ENCODE measurements at places on chromosomes 4 and X. TPM values are rescaled to one million over a fixed set of nuclear protein-coding genes. Genes with fewer than 3 reads are reported as not detected.
A peak's percentile ranks its signal among the peaks of the same experiment; 100 is the strongest.

GRCh38 chr4:41647383-41647782, 101.1 kb downstream of the PHOX2B start:
- no peak for DNase-seq
- H3K27me3 ChIP-seq, result peaks cover 15% of the 10 kb centered on the region
- no peak overlapping the region for H3K27ac ChIP-seq
- no peaks in the 10 kb centered on the region for H3K36me3 ChIP-seq

DNA sequence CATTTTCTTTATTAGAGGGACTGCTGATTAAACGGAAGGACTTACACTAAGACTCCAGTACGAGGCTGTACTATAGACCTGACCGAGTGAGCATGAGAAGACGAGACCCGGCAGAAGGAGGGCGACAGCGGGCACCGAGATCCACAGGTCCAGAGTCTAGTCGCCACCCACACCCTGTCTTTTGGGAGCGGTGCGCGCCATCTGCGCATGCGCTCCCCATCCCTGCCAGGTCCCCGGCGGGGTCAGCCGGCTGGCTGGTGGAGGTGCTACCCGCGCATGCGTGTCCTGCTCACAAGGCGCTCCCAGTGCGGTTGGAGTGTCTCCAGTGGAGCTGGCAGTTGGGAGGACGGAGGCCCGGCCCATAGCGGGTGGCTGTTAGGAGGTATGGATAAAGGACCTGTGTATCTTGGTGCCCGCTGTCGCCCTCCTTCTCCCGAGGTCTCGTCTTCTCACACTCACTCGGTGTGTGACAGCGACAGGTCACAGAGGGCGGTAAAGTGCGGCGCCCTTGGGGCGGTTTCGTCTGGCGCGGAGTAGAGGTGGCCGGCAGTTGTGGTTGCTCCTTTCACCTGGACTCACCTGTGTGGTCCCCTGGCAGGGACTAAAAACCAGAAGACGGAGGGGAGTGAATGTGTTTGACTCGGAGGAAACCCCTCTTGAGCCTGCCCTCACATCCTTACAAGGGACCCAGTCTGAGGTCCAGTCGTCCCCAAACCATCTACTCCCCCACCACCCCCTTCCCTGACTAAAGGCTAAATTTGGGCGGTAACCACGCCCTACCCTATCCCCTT, 7.6 kb upstream of the HSD17B10 start:
- H3K4me3 ChIP-seq, result peak overlapping the region; percentile 80
- H3K36me3 ChIP-seq, result no peaks in the 10 kb centered on the region
- peak; percentile 83 for DNase-seq
- no peaks in the 10 kb centered on the region for H3K27me3 ChIP-seq

Gene NELFA
- total RNA-seq, result 41.5 TPM

GRCh38 chr4:141339966-141340365, 119.3 kb downstream of the ZNF330 start:
- DNase-seq, result no peak
- no peaks in the 10 kb centered on the region for H3K4me1 ChIP-seq
- peaks cover 11% of the 10 kb centered on the region for H3K27me3 ChIP-seq

Gene THAP9
- 2.3 TPM for total RNA-seq

DNA sequence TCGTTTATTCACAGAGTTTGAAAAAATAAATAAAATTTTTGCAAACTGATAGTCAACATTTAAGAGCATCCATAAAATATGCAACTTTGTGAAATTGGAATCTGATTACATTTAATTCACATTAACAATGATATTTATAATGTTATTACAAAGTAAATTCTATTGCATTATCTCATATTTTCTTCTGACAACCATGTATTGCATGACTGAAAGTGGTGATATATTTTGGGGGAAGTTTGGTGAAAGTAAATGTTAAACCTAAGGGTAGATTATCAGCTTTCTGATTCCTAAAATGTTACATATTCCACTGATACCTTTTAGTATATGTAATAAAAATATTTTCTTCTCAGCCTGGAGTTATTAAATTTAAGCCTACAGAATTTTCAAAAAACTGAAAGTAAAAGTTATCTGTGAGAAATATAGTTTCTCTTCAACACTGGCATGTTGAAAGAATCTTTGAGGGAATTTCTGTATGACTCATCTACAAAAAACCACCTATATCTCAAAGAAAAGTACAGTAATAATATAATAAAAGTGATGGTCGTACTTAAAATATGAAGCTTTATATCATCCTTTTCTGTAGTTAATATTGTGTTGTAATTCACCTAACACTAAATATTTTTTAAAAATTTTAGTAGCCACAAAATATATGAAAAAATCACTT, 1179.6 kb upstream of the PCDH7 start:
- H3K4me3 ChIP-seq, result no peak overlapping the region
- no peak for DNase-seq
- H3K27me3 ChIP-seq, result no peaks in the 10 kb centered on the region
- H3K4me1 ChIP-seq, result no peaks in the 10 kb centered on the region
- no peak overlapping the region for H3K27ac ChIP-seq
- H3K36me3 ChIP-seq, result no peaks in the 10 kb centered on the region

GRCh38 chr4:39883646-39884045, 94.1 kb downstream of the PDS5A start:
- no peak overlapping the region for H3K4me3 ChIP-seq
- H3K4me1 ChIP-seq, result peaks cover 3% of the 10 kb centered on the region
- peaks cover 38% of the 10 kb centered on the region for H3K36me3 ChIP-seq
- H3K27me3 ChIP-seq, result no peaks in the 10 kb centered on the region
- no peak for DNase-seq
- no peak overlapping the region for H3K27ac ChIP-seq

GRCh38 chr4:158133551-158133950, 39.3 kb downstream of the GASK1B start:
- H3K4me1 ChIP-seq, result no peaks in the 10 kb centered on the region
- H3K36me3 ChIP-seq, result no peaks in the 10 kb centered on the region
- no peak overlapping the region for H3K27ac ChIP-seq
- no peaks in the 10 kb centered on the region for H3K27me3 ChIP-seq
- DNase-seq, result no peak

- H3K27me3 ChIP-seq, result peaks cover 53% of the 10 kb centered on the region
- peak overlapping the region; percentile 63 for H3K4me3 ChIP-seq
- DNase-seq, result peak; percentile 72
- peaks cover 20% of the 10 kb centered on the region for H3K4me1 ChIP-seq
- no peaks in the 10 kb centered on the region for H3K36me3 ChIP-seq
These were observed 4.8 kb downstream of the PDGFRA start for GRCh38 chr4:54233697-54234496.

DNA sequence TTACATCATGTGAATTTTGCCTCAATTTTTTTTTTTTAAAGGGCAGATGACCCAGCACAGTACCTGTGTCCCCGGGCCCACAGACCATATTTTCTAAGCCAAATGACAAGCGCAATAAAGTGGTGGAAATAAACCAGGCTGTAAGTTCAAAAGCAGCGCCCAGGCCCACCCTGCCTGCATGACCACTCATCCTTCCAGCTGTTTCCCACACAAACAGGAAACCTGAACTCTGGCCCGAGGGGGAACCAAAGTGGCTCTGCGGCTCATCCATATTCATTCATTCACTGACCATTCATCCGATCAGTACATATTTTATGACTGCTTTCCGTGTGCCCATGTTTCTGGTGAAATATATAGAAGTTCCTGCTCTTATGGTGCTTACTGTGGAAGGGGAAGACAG, 33.7 kb upstream of the CRMP1 start:
- no peak for DNase-seq
- no peaks in the 10 kb centered on the region for H3K4me1 ChIP-seq
- H3K27ac ChIP-seq, result no peak overlapping the region
- no peaks in the 10 kb centered on the region for H3K36me3 ChIP-seq
- peaks cover 9% of the 10 kb centered on the region for H3K27me3 ChIP-seq
- H3K4me3 ChIP-seq, result no peak overlapping the region

DNA sequence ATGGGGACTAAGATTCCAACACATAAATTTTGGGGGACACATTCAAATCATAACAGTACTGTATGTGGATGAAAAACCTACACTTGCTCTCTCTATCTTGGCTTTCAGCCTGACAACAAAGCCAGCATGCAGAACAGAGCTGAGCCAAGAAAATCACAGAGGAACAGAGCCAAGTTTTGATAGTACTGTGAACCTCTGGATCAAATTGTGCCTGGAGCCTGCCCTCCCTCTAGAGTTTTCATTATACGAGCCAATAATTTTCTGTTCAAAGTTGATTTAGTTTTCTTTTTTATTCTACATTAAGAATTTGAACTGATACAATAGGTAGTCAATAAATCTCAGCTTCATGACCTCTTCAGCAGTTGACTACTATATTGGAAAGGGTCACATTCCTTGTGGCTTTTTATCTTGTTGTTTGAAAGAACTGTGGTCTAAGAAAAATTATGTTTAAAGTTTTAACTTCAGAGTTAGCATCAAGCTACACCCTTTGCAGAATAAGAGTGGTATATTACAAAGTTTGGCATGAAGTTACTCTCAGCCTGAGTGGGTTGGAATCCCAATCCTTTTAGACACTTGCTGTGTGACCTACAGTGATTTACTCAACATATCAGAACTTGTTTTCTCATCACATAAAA, 31.1 kb downstream of the GRID2 start:
- no peak overlapping the region for H3K27ac ChIP-seq
- H3K4me1 ChIP-seq, result no peaks in the 10 kb centered on the region
- no peaks in the 10 kb centered on the region for H3K27me3 ChIP-seq
- no peak overlapping the region for H3K4me3 ChIP-seq
- H3K36me3 ChIP-seq, result no peaks in the 10 kb centered on the region

- H3K27ac ChIP-seq, result no peak overlapping the region
- no peaks in the 10 kb centered on the region for H3K36me3 ChIP-seq
- DNase-seq, result no peak
- no peaks in the 10 kb centered on the region for H3K27me3 ChIP-seq
- H3K4me3 ChIP-seq, result no peak overlapping the region
These were observed 10.0 kb upstream of the RGN start for GRCh38 chrX:47068214-47068613.

Gene COX7B2
- not detected for total RNA-seq

Gene TLR2
- 1.6 TPM for total RNA-seq

Gene PNMA3
- 1.4 TPM for total RNA-seq

DNA sequence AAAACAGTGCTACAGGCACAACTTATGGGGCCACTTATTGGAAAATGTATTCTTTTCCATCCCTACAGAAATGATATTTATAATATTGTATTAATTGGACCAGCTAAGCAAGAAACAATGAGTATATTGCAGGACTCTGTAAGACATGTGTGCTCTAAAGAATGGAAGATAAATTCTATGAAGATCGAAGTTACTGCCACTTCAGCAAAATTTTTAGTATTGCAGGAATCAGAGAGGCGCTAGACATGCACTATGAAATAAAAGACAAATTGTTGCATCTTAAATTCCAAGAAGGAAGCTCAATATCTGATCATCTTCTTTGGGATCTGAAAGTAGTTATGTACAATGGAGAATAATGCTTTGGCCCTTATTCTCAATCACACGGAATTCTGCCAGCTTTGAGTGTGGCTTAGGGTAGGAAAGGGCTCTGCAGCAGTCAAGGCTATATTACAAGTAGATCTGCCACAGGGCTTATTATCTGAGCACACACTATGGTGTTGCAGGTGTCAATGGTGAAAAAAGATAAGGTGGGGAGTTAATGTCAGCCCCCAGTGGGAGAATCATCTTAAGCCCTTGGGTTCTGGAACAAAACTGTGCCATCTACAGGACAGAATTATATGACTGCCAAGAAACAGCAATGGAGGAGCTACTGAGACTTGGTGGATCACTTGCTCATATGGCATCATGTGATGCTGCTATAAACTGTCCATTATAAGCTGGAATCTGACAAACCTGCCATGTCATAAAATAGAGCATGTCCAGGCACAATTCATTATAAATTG, 334.0 kb upstream of the NDST3 start:
- no peaks in the 10 kb centered on the region for H3K4me1 ChIP-seq
- no peaks in the 10 kb centered on the region for H3K36me3 ChIP-seq
- H3K4me3 ChIP-seq, result no peak overlapping the region
- H3K27ac ChIP-seq, result no peak overlapping the region
- H3K27me3 ChIP-seq, result no peaks in the 10 kb centered on the region

- no peaks in the 10 kb centered on the region for H3K36me3 ChIP-seq
- no peak for DNase-seq
- peaks cover 59% of the 10 kb centered on the region for H3K4me1 ChIP-seq
- H3K4me3 ChIP-seq, result peak overlapping the region; percentile 72
These were observed 1.0 kb downstream of the CYSLTR1 start for GRCh38 chrX:78326401-78326800.

DNA sequence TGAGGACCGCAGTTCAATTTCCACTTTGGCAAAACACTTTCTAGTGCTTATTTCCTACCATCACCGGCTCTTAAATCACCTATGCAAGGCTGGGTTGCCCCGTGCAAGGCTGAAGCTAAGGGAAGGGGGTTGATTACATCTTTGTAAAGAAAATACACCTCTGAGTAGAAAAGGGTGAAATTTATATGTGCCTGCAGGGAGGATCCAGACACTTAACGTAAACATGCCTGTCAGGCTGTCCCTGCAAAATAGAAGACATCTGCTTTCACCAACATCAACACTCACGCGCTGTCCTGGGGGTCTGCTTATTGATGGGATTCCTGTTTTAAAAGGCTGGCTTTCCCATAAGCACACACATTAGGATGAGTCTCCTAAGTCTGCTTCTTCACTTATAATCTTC, 92.0 kb downstream of the PRKX start:
- H3K27me3 ChIP-seq, result no peaks in the 10 kb centered on the region
- no peaks in the 10 kb centered on the region for H3K4me1 ChIP-seq
- peaks cover 17% of the 10 kb centered on the region for H3K36me3 ChIP-seq
- no peak overlapping the region for H3K4me3 ChIP-seq
- DNase-seq, result no peak
- H3K27ac ChIP-seq, result no peak overlapping the region

GRCh38 chr4:184728858-184729257, 5.0 kb downstream of the CENPU start:
- H3K27me3 ChIP-seq, result no peaks in the 10 kb centered on the region
- H3K27ac ChIP-seq, result no peak overlapping the region
- peaks cover 55% of the 10 kb centered on the region for H3K36me3 ChIP-seq
- H3K4me3 ChIP-seq, result no peak overlapping the region
- no peak for DNase-seq
- H3K4me1 ChIP-seq, result peaks cover 21% of the 10 kb centered on the region

DNA sequence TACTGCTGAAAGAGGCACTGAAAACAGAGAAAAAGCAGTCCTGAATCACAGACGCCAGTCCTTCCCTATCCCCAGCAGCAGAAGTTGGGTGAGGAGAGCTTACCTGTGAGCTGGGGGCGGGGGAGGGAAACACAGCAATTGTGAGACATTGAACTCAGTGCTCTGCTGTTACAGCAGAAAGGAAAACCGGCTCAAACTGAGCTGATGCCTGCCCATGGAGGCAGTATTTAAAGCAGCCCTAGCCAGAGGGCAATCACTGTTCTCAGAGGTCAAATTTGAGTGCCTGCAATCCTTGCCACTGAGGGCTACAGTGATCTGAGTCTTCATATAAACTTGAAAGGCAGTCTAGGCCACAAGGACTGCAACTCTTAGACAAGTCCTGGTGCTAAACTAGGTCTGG, 220.7 kb downstream of the GRXCR1 start:
- no peaks in the 10 kb centered on the region for H3K27me3 ChIP-seq
- H3K4me3 ChIP-seq, result no peak overlapping the region
- DNase-seq, result no peak
- H3K36me3 ChIP-seq, result no peaks in the 10 kb centered on the region
- no peak overlapping the region for H3K27ac ChIP-seq

Gene SNCA
- 2.0 TPM for total RNA-seq

- DNase-seq, result no peak
- H3K36me3 ChIP-seq, result no peaks in the 10 kb centered on the region
- H3K4me1 ChIP-seq, result no peaks in the 10 kb centered on the region
- no peak overlapping the region for H3K4me3 ChIP-seq
- no peaks in the 10 kb centered on the region for H3K27me3 ChIP-seq
- no peak overlapping the region for H3K27ac ChIP-seq
These were observed 20.9 kb upstream of the PLAC1 start for GRCh38 chrX:134679221-134679620.

- DNase-seq, result no peak
- H3K4me3 ChIP-seq, result no peak overlapping the region
- peaks cover 19% of the 10 kb centered on the region for H3K36me3 ChIP-seq
- peaks cover 35% of the 10 kb centered on the region for H3K4me1 ChIP-seq
These were observed 3.1 kb downstream of the NKX3-2 start for GRCh38 chr4:13541176-13541604.

Gene MAP7D2
- 0.24 TPM for total RNA-seq
